ENCODE measurements at places on chromosomes 11 and 22. TPM values are rescaled to one million over a fixed set of nuclear protein-coding genes. Genes with fewer than 3 reads are reported as not detected.

DNA sequence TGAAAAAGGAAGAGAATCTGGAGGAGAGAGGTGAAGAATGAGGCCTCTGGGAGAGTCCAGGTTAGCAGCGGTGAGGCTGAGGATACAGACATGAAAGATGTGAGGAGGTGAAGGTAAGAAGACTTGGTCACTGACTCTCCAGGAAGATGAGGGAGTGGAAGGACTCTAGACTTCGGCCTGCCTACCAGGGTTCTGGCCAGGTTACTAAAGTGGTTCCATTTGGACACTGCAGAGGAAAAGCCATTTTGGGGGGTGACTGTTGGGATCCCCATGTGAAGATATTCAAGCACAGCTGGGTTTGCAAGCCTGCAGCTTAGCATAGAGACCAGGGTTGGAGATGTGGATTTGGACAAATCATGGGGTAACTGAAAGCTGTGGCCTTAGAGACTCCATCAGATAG, 7.8 kb downstream of the DCHS1 start:
- peaks cover 3% of the 10 kb centered on the region for H3K27me3 ChIP-seq
- H3K4me1 ChIP-seq: no peaks in the 10 kb centered on the region
- no peak overlapping the region for H3K27ac ChIP-seq
- no peak overlapping the region for H3K4me3 ChIP-seq
- H3K36me3 ChIP-seq: no peaks in the 10 kb centered on the region

DNA sequence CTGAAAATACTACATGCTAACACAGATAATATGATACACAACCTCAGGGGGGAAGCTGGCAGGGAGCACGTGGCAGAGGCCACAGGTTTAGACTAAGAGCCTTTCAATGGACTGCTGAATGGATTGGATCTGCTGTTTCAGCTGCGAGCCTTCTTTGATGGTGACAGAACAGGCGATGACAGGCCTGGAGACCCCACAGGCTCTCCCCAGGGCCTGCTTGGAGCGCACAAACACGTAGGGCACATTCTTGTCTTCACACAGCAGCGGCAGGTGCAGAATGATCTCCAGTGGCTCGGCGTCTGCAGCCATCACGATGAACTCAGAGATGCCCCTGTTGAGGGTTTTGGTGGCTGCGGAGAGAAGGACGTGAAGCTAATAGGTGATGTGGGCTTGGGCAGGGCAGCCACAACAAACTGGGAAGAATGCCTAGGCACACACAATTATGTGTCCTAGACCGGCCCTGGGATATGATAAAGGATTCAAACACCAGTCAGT, 13.8 kb downstream of the SNU13 start:
- H3K27me3 ChIP-seq: no peaks in the 10 kb centered on the region
- no peak for DNase-seq
- no peak overlapping the region for H3K4me3 ChIP-seq
- no peak overlapping the region for H3K27ac ChIP-seq
- H3K4me1 ChIP-seq: no peaks in the 10 kb centered on the region

- peak; percentile 48 for DNase-seq
- peaks cover 36% of the 10 kb centered on the region for H3K4me1 ChIP-seq
These were observed 1.5 kb upstream of the ALDH3B1 start for GRCh38 chr11:68008381-68009337.

DNA sequence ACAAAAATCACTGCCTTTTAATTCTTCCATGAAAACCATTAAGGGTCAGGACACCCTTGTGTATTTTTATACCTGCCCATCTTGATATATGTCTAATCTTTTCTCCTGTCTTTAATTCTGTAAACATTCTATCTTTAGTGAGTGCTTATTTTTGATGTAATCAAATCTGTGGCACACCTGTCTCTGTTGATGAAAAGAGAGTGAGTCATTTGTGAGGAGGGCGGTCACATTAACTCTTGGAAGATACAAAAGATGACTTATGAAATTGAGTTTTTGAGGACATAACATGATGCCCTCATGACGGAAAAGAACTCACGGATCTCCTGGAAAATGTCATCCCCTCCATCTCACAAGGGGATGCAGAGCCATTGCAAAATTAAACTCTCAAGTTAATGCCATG, 206.5 kb upstream of the PGR start:
- H3K27me3 ChIP-seq: no peaks in the 10 kb centered on the region
- no peak overlapping the region for H3K4me3 ChIP-seq
- H3K4me1 ChIP-seq: no peaks in the 10 kb centered on the region
- no peak for DNase-seq
- no peak overlapping the region for H3K27ac ChIP-seq
- no peaks in the 10 kb centered on the region for H3K36me3 ChIP-seq

DNA sequence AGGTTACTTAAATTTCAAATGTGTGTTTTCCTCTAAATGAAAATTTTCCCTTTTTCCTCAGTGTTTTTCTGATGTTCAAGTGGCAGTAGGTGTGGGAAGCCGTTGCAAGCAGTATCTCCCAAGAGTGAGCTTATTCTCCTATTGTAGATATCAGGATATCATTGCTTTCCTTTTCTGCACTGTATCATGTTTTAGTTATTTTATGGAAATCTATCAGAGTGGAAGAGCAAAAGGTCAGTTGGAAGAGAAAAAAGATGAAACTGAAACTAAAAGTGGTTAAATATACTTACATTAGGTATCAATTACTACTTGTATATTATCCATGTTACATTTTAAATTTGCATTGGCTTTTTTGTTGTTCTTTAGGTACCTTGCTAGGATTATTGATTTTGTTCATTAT, 57.0 kb downstream of the PDE3B start:
- no peaks in the 10 kb centered on the region for H3K4me1 ChIP-seq
- H3K36me3 ChIP-seq: no peaks in the 10 kb centered on the region
- no peaks in the 10 kb centered on the region for H3K27me3 ChIP-seq
- no peak overlapping the region for H3K4me3 ChIP-seq
- H3K27ac ChIP-seq: no peak overlapping the region

- no peak overlapping the region for H3K4me3 ChIP-seq
- no peak for DNase-seq
- no peaks in the 10 kb centered on the region for H3K27me3 ChIP-seq
These were observed 19.3 kb upstream of the GLYATL1 start for GRCh38 chr11:58919980-58920379.

DNA sequence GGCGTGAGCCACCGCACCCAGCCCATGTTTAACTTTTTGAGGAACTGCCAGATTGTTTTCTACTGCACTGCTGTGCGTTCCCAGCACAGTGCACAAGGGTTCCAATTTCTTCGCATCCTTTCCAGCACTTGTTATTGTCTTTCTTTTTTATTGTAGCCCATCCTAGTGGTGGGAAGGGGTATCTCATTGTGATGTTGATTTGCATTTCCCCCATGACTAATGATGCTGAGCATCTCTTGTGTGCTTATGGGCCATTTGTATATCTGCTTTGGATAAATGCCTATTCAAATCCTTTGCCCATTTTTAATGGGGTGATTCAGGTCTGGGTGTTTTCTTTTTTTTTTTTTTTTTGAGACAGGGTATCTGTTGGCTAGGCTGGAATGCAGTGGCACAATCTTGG, 36.6 kb upstream of the SYT7 start:
- H3K36me3 ChIP-seq: no peaks in the 10 kb centered on the region
- H3K27me3 ChIP-seq: peaks cover 13% of the 10 kb centered on the region
- no peaks in the 10 kb centered on the region for H3K4me1 ChIP-seq

DNA sequence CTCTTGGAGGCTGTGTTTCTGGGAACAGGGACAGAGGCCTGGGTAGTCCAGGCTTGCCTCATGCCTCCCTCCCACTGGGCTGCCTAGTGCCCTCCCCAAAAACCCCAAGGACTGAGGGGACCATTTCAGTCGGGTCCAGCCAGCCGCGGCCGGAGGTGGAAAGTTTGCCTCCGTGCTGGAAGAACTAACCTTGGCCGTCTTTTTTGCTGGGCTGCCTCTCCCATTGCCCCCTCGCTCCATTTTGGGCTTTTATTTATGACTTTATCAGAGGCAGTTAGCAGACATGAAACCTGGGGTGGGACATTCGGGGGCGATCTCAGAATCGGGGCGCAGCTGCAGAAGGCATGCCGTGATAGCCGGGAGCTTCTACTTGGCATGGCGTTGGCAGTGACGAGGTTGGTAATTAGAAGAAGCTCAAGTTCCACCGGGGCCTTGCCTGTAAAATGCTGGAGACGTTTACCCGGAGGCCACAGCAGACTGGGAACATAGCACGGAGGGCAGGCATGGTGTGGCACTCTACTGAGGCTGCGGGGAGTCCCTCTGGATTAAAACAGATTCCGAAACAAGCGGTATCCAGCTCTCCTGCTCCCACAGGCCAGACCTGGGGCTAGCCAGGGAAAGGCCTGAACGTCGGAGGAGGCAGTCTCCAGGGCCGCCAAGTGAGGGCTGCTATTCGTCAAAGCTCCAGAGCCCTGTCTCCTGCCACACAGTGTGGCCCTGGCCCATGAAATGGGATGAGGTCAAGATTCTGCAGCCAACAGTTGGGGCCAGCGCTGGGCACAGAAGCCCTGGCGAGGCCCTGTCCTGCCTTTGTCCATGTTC, 76.4 kb upstream of the PPARA start:
- no peaks in the 10 kb centered on the region for H3K36me3 ChIP-seq
- H3K4me1 ChIP-seq: peaks cover 47% of the 10 kb centered on the region
- no peak overlapping the region for H3K4me3 ChIP-seq
- peak overlapping the region; percentile 98 for H3K27ac ChIP-seq
- no peaks in the 10 kb centered on the region for H3K27me3 ChIP-seq
- peak; percentile 87 for DNase-seq

- no peaks in the 10 kb centered on the region for H3K27me3 ChIP-seq
- H3K36me3 ChIP-seq: no peaks in the 10 kb centered on the region
- H3K4me3 ChIP-seq: no peak overlapping the region
- peak; percentile 86 for DNase-seq
These were observed 41.4 kb downstream of the PPFIBP2 start for GRCh38 chr11:7555052-7555699.

- H3K4me3 ChIP-seq: no peak overlapping the region
- H3K27ac ChIP-seq: peak overlapping the region; percentile 92
- no peaks in the 10 kb centered on the region for H3K36me3 ChIP-seq
- no peak for DNase-seq
- H3K4me1 ChIP-seq: peaks cover 35% of the 10 kb centered on the region
These were observed 146.4 kb downstream of the FBXO7 start for GRCh38 chr22:32620992-32621391.

- DNase-seq: peak; percentile 48
- no peak overlapping the region for H3K4me3 ChIP-seq
- no peak overlapping the region for H3K27ac ChIP-seq
- peaks cover 8% of the 10 kb centered on the region for H3K36me3 ChIP-seq
- peaks cover 11% of the 10 kb centered on the region for H3K4me1 ChIP-seq
These were observed 4.0 kb downstream of the APBB1 start for GRCh38 chr11:6414874-6415328.

DNA sequence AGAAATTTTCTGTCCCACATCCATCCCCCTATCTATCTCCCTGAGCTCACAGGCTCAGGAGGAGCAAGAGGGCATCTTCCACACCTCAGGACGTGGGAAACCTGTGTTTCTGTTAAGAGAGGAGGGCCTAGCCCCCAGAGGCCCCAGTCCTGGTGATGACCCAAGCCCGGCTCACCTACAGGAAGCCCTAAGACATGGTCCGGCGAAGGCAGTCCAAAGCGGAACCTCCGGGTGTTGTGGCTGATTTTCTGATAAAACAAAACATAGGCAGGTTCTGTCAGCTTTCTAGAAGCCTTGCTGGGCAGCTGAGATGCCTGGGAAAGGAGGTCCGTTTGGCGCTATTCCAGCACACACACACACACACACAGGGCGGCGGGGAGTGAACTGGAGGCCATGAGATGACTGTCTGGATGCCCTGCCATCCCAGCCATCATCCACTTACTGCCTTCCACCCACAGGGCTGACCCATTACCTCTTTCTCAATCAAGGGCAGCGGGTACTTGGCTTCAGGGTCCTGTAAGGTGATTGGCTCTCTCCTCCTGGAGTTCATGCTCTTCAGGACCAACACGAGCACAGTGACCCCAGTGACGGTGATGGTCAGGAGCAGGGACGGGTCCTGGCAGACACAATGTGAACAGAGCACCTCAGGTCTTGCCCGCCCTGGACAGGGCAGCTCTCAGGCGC, 882 bp downstream of the CYB5R2 start:
- no peaks in the 10 kb centered on the region for H3K27me3 ChIP-seq
- peaks cover 15% of the 10 kb centered on the region for H3K4me1 ChIP-seq
- H3K27ac ChIP-seq: no peak overlapping the region
- DNase-seq: no peak

GRCh38 chr22:18078329-18079041, 695 bp downstream of the PEX26 start:
- peak; percentile 40 for DNase-seq
- no peaks in the 10 kb centered on the region for H3K36me3 ChIP-seq
- peak overlapping the region; percentile 77 for H3K4me3 ChIP-seq
- no peaks in the 10 kb centered on the region for H3K27me3 ChIP-seq

DNA sequence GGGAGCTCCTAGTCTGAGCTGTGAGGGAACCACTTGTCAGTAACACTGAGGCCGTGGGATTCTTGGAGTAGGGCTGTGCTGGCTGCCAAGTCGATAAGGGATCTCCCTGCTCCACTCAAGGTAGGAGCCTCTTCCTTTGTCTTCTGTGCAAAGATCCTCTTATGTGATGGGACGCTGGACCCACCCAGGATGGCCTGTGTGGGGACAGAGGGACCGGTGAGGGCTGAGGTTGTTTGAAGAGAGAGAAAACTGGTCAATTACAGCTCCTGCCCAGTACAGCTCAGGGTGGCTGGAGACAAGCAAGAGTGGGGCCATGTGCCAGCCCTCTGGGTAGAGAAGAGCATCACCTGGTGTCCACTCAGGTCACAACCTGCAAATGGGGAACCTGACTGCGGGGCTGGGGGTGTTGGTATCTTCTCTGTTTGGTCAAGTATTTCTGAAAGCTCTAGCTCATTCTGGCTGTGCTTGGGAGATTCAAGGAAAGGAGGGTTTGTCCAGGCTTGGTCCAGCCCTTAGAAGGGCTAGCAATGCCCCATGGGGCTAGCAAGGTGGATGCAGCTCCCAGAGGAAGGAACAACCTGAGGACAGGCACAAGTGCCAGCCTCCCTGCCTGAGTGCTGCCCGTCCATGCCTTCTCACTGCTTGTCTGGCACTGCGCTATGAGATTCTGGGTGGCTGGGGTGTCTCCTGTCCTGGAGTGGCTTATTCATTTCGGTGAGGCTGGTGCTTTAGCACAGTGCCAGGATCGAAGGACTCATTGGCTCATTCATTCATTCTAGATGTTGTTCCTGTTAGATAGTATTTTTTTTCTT, 27.6 kb upstream of the BAIAP2L2 start:
- no peaks in the 10 kb centered on the region for H3K36me3 ChIP-seq
- no peak overlapping the region for H3K4me3 ChIP-seq
- no peak for DNase-seq
- H3K27ac ChIP-seq: no peak overlapping the region

GRCh38 chr11:1403721-1404460, 14.2 kb downstream of the BRSK2 start:
- H3K36me3 ChIP-seq: no peaks in the 10 kb centered on the region
- no peak overlapping the region for H3K27ac ChIP-seq
- H3K4me1 ChIP-seq: no peaks in the 10 kb centered on the region
- H3K27me3 ChIP-seq: no peaks in the 10 kb centered on the region
- no peak for DNase-seq

- H3K36me3 ChIP-seq: no peaks in the 10 kb centered on the region
- H3K27me3 ChIP-seq: no peaks in the 10 kb centered on the region
- H3K27ac ChIP-seq: no peak overlapping the region
- H3K4me1 ChIP-seq: no peaks in the 10 kb centered on the region
- no peak overlapping the region for H3K4me3 ChIP-seq
These were observed 87.8 kb downstream of the RCN1 start for GRCh38 chr11:32178692-32179091.

GRCh38 chr11:114019046-114019445, 40.5 kb upstream of the ZBTB16 start:
- DNase-seq: no peak
- H3K4me1 ChIP-seq: no peaks in the 10 kb centered on the region
- no peaks in the 10 kb centered on the region for H3K36me3 ChIP-seq
- no peak overlapping the region for H3K27ac ChIP-seq
- H3K4me3 ChIP-seq: no peak overlapping the region

Gene YPEL4
- total RNA-seq: 1.9 TPM

Gene OSBP2
- 32.2 TPM for total RNA-seq

Gene HINFP
- total RNA-seq: 14.2 TPM

Gene ST14
- 14.9 TPM for total RNA-seq

Gene OR2D2
- not detected for total RNA-seq

Gene CRYBB3
- total RNA-seq: 0.88 TPM

Gene LMO2
- 29.4 TPM for total RNA-seq

Gene SLC25A1
- 146 TPM for total RNA-seq
